ENCODE measurements at places on chromosomes 11 and 22.

GRCh38 chr22:38314933-38315822, 2.1 kb downstream of the CSNK1E start:
- no peak for DNase-seq

DNA sequence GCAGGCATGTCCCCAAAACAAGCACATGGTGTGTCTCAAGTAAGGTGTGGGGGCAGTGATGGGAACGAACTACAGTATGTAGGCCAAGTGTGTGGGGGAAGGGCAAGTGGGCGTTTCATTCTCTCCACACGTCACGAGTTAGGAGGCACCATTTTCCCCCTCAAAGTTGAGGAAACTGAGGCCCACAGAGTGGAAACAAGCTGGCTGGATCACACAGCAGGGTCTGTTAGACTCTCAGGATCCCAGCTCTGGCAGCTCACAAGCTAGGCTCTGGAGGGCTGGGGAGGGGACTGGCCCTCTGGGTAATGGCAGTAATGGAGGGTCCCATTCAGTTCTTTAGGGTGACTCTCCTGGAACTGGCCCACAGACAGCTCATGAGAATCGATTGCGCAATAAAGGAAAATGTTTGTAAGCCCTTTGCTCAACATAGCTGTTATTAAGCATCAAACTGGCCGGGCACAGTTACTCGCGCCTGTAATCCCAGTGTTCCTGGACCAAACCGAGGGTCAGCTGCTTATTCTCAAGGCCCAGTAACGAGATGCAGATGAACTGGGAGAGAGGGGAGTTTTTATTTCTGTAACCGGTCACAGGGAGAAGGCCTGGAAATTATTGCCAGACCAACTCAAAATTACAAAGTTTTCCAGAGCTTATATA, 24.1 kb upstream of the TUB start:
- DNase-seq, result no peak

DNA sequence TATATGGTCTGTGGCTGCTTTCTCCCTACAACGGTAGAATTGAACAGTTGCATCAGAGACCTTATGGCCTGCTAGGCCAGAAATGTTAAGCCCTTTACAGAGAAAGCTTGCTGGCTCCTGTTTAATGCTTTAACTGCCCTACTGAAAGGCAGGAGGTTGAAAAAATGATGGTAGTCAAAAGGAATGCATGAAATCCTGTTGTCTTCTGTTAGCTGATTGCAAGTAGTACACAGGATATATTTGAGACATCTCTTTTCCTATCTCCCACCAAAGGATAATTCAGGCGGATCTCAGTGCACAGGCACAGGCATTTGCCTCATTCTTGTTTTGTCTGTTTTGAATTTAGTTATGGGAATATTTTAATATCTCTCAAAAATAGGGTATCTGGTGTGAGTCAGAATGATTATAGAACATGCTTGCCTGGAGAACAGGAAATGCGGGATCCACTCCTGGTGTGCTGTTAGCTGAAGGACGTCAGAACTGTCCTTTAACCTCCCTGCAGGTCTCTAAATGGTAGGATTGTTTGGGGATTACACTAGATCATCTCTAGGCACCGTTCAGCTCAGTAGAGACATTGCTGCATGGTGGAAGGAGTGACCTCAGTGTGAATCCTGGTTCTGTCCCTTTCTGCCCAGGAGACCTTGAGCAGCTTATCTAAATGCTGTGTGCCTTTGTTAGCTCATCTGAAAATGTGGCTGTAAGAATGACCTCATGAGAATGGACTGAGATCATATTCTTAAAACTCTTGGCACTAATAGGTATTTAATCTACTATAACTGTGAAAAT, 49.5 kb downstream of the PACS1 start:
- DNase-seq, result no peak

DNA sequence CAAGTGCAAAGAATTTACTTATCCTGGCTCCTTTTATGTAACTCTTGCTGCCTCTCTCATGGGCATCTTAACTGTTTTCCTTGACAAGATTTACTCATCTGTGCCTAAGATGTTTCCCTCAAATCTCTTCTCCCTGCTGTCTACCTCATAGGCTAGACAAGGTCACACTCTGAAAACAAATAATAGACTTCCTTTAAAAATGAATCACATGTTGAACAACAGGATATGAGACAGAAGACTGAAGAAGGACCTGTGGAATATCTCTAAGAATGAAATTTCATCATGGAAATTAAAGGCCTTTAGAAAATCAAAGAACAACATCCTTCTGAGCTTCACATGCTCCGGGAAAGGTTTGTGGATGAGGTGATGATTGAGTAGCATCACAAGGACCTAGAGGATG, 6.0 kb upstream of the SCGB2A2 start:
- DNase-seq, result no peak

DNA sequence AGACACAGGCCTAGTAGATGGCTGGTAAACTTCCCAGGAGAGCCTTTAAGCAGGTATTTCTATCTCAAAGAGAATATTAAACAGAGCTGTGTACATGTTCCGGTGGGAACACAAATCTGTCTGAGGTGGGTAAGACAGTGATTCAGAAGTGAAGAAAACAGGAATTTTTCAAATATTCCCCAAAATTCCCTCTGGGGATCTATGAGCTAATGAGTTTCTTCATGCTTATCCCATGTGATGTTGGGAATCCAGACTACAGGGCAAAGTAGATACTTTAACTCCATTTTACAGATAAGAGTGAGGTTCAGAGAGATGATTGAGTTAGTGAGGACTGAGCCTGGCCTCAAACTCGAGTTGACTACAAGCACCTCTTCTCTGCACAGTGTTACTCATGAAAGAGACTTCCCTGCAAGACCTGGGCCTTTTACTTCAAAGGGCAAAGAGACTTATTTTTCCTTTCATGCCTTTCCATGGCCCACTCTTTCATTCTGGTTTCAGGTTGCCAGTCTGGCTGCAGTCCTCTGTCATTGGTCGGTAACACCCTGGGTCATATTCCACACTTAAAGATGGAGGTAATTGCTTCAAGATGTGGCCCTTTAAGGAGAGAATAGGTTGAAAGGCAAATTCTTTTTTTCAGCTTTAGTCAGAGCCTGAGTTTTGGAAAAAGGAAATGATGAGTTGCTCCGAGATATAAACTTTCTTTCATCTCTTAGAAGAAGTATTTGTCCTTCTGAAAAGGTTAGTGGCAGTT, 70.1 kb downstream of the CYB5R2 start:
- no peak for DNase-seq

- DNase-seq, result no peak
Observed at GRCh38 chr11:67160872-67161783, 42.1 kb downstream of the KDM2A start.

- no peak for DNase-seq
Observed at GRCh38 chr11:117551761-117552343, 224.2 kb downstream of the CEP164 start.

DNA sequence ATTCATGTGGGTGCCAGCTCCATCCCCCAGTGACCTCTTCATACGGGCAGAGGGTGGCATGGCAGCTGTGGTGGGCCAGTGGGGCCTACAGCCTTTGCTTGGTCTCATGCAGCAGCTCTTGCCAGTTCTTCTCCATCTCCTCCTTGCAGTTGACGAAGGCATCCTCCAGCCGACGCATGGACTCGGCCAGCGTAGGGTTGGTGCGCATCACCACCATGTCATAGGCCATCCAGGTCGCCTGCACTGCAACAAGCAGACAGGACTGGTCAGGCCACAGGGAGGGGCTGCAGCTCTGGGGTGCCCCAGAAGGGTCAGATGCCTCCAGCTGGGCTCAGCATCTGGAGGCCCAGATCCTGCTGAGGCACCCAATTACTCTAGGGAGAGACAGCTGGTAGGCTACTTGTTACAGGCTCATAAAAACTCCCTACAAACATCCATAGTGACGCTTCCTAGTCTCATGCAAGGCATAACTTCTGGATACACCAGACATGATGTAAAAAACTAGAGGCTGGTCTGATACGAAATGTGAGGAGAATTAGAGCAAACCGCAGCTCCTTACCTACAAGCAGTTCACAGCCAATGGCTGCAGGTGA, 5.6 kb downstream of the KLHDC7B start:
- DNase-seq, result no peak

- DNase-seq, result no peak
Observed at GRCh38 chr11:120528749-120529148, 17.2 kb downstream of the GRIK4 start.

DNA sequence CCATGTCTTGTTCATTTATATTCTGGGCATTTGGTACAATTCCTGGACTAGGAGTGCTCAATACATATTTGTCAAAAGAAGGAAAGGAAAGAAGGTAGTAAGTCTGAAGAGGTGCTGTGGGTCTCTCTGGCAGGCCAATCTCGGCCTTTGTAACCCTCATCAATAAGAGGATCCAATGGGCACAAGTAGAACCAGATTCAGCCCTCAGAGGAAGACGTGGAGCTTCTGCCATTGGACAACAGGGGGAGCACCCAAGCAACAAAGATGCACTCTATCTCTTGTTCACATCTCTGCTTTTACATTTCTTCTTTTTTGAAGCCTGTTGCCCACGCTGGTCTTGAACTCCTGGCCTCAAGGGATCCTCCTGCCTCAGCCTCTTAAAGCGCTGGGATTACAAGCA, 2.2 kb upstream of the VPS11 start:
- peak; percentile 4 for DNase-seq

- DNase-seq, result no peak
Observed at GRCh38 chr11:111652184-111652583, 49.9 kb downstream of the SIK2 start.

DNA sequence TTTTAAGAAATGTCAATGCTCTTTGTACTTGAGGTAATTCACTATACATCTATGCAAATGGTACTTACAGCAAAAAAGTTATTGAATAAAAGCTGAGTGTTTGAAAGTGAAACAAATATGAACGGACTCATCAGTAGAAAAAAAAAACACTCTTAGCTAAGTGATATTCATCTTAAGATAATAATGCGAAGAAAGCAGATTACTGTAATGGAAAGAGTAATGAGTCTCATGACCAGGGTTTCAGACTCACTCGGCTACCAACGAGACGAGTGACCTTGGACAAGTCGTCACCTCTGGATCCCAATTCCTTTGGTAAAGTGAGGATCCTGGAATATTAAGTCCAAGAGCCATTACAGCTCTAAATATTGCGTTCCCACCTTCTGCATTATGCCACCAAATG, 57.0 kb downstream of the PACSIN2 start:
- no peak for DNase-seq

- DNase-seq, result no peak
Observed at GRCh38 chr11:2095542-2095941, 43.6 kb downstream of the IGF2 start.

DNA sequence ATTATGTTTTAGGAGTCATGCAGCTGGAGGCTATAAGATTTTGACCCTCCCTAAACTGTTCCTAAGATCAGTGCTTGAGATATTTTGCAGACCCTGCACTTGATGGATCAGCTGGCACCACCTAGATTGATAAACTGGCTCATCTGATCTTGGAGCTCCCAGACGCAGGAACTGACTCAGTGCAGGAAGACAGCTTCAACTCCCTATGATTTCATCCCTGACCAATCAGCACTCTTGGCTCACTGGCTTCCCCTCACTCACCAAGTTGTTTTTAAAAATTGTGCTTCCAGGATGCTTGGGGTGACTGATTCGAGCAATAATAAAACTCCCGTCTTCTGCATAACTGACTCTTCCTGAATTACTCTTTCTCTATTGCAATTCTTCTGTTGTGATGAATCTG, 637.5 kb upstream of the FAT3 start:
- no peak for DNase-seq

DNA sequence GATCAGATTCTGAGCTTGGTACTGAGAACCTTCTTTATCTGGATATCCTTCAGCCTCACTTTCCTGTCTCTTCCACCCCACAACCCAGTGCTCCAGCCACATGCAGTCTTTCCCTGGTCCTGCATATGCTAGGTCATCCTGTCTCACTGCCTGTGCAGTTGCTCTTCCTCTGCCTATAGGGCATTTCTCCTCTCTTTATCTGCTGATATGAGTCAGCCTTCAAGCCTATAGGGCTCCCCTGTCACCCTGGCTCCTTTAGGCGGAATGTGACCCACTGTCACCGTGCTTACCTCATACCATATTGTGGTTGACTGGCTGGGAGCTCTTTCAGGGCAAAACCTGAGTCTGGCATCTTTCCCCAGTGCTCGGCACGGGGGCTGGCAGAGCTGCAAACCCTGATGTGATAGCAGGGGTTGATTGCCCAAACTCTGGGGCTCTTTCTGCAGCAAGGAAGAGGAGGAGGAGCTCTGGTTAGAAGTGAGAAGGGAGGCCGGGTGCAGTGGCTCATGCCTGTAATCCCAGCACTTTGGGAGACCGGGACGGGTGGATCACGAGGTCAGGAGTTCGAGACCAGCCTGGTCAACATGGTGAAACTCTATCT, 26.3 kb downstream of the MEI1 start:
- no peak for DNase-seq

GRCh38 chr11:81033779-81034540, 1593.1 kb upstream of the TENM4 start:
- no peak for DNase-seq

DNA sequence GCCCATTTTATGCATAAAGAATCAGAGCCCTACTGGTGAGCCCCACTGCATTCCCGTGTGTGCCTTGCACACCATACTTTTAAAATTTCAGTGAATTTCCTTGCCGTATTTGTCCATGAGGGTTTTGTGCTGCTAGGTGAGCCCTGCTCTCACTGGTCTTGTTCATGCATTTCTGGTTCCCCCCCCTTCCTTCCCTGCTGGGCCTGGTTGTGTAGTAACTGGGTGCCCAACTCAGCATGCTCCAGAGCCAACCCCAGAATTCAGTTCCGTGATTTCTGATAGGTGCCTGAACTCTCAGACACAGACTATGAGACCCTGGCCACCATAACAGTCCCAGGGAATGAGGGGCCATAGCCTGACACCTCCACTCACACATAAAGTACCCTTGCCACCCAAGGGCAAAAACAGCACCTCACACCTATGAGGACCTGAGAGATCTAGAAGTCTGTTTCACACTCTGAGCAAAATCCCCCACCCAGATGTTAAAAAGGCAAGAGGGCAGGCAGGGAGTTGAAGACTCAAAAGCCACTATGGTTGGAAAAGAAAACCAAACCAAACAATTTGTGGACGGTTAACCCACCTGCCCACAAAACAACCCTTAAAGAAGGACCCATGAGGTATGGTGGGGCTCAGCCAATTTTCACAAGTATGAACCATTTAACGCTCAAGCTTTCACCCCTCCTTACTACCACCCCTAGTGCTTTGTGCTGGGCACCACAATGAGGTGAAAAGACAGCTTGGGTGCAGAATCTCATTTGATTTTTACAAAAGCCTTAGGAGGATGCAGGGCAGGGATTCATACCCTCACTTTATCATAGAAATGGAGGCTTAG, 16.8 kb upstream of the IL10RA start:
- no peak for DNase-seq
